Hepatocyte (in vitro differentiated cells): ENCODE measurements at places on chromosomes 12 and 14. TPM values are rescaled to one million over a fixed set of nuclear protein-coding genes. Genes with fewer than 3 reads are reported as not detected.
A peak's percentile ranks its signal among the peaks of the same experiment; 100 is the strongest.

DNA sequence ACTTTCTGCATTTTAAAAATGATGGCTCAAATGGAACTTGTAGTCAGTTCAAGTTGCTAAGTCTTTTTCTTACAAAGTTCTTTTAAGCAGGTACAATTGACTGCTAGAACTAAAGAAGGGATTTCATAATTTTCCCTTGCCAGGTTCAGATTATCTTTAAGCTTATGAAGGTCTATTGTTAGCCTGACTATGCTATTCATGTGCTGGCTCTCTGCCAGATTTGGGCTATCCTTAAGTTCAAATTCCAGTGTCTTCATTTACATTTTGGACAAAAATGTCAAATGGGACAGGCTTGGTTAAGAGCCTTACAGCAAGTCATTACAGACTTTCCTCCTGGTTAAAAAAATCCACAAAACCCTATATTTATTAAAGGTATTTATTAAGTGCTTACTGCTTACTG is 42.3 kb downstream of the INSM2 start:
- H3K36me3 ChIP-seq, result no peaks in the 10 kb centered on the region
- H3K4me3 ChIP-seq, result no peak overlapping the region
- no peak overlapping the region for H3K27ac ChIP-seq

- H3K36me3 ChIP-seq, result no peaks in the 10 kb centered on the region
- DNase-seq, result no peak
- H3K27ac ChIP-seq, result peak overlapping the region; percentile 71
Observed at GRCh38 chr12:118358612-118359540, 13.8 kb downstream of the TAOK3 start.

- H3K4me1 ChIP-seq, result no peaks in the 10 kb centered on the region
- no peaks in the 10 kb centered on the region for H3K27me3 ChIP-seq
- no peak overlapping the region for H3K27ac ChIP-seq
- no peak for DNase-seq
Observed at GRCh38 chr12:40436564-40436963, 211.8 kb downstream of the LRRK2 start.

DNA sequence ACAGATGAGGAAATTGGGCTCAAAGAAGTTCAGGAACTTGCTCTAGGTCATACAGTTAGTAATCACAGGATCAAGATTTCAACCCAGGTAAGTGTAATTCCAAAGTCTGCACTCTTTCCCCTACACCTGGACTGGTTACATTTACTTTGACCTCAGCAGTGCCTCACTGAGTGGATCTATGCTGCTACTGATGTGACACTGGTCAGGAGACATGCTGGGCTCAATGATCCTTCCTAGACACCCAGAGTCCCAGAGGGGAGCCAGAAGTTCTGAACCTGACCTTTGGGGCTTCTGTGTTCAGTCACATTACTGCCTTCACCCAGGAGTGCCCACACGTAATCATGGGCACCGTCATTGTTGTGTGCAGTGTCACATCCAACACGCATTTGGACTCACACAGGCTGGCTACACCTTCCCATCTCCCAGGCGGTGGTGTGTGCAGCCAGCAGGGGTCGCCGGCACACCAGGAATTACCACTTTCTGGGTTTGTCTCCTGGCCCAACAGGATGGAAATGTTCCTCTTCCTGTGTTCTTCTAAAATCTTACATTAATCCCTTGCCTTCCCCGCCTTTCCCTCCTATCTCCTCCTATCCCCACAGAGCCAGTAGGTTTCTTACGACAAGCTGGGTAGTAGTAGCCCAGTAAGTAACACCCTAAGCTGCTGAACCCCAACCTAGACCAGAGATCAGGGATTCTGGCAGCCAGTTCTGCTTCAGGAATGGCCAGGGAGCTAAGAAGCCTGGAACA is 25.6 kb downstream of the CALCOCO1 start:
- DNase-seq, result peak; percentile 80
- H3K4me1 ChIP-seq, result no peaks in the 10 kb centered on the region
- H3K27me3 ChIP-seq, result peaks cover 87% of the 10 kb centered on the region
- H3K36me3 ChIP-seq, result no peaks in the 10 kb centered on the region

DNA sequence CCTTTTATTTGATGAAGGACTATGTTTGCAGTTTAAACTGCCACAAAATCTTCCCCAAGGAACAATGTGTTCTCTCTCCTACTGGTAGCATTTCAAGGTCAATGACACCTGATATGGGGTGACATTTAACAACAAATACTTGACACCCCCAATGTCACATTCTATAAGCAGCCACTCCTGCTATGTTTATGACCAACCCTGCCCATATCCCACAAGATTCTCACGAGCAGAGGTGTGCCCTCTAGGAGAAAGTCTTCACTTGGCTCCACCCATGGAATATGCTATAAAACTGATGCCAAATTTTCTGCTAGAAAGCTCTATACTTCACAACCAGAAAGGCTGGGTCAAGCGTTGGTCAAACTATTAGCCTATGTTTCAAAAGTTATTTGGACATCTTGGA is 105.6 kb upstream of the ARID2 start:
- no peak overlapping the region for H3K27ac ChIP-seq
- no peaks in the 10 kb centered on the region for H3K4me1 ChIP-seq
- no peaks in the 10 kb centered on the region for H3K27me3 ChIP-seq

DNA sequence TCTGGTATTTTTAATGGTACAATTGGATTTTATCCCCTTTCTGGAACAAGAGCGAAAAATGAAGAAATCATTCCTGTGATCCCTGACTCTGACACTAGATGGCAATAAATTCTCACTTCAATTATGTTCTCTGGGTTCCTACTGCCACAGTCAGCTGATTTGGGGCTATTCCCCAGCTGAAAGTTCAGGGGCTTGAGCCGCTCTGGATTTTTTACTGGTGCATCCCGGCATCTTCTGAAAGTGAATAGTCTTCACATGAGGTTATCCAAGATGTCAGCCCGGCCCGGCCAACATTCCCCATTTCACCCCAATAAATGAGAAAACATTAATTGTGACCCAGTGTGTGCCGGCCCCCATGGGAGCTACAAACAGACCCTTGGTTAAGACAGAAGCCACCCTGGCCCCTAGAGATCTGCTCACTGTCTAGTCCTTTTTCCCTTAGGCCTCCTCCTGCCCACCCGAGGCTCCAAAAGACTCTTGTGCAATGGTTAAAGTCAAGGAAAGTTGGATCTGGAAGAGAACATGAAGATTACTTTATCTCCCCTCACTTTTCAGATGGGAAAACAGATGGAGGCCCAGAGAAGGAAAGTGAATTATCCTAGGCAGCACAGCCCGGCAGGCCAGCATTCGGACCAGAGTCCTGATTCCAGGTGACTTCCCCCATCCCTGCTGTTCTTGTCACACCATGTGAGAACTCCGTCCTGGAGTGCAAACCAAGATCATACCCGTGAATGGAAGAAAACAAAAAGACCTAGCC is 20.8 kb downstream of the CKAP4 start:
- DNase-seq, result peak; percentile 79
- H3K27ac ChIP-seq, result peak overlapping the region; percentile 76
- no peaks in the 10 kb centered on the region for H3K36me3 ChIP-seq
- H3K4me3 ChIP-seq, result no peak overlapping the region
- H3K27me3 ChIP-seq, result no peaks in the 10 kb centered on the region
- peaks cover 11% of the 10 kb centered on the region for H3K4me1 ChIP-seq

DNA sequence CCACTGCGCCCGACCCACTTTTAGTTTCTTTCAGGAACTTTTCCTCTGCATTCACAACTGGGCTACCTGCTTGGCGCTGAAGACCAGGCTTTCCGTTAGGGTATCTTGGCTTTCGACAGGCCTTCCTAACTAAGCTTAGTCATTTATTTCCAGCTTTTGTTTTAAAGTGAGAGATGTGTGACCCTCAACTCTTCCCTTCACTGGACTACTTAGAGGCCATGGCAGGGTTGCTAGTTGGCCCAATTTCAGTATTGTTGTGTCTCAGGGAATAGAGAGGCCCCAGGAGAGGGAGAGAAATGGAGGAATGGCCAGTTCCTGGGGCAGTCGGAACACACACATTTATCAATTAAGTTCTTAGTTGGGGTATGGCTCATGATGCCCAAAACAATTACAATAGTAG is 10.4 kb downstream of the MTA1 start:
- DNase-seq, result no peak
- no peaks in the 10 kb centered on the region for H3K36me3 ChIP-seq
- no peak overlapping the region for H3K4me3 ChIP-seq

The CCDC196 gene
- polyA plus RNA-seq, result not detected in 2 replicates

The PRR4 gene
- polyA plus RNA-seq, result 3.6 and 3.9 TPM in 2 replicates

The B3GNT4 gene
- polyA plus RNA-seq, result 1.0 and 2.2 TPM in 2 replicates

The KCNJ8 gene
- 12.0 and 15.8 TPM in 2 replicates for polyA plus RNA-seq
